Cerebellar nuclear complex (tissue), 1 donor: ENCODE measurements at places on chromosomes 13 and 19.

GRCh38 chr19:16861834-16862233 lies 27.0 kb upstream of the F2RL3 start:
- no peak for DNase-seq

GRCh38 chr19:31355665-31356289 lies 6.5 kb upstream of the TSHZ3 start:
- DNase-seq, result no peak

- DNase-seq, result no peak
Observed at GRCh38 chr19:10624585-10624984, 768 bp upstream of the SLC44A2 start.

- DNase-seq, result no peak
Observed at GRCh38 chr19:43581467-43581866, 5.9 kb downstream of the PINLYP start.

DNA sequence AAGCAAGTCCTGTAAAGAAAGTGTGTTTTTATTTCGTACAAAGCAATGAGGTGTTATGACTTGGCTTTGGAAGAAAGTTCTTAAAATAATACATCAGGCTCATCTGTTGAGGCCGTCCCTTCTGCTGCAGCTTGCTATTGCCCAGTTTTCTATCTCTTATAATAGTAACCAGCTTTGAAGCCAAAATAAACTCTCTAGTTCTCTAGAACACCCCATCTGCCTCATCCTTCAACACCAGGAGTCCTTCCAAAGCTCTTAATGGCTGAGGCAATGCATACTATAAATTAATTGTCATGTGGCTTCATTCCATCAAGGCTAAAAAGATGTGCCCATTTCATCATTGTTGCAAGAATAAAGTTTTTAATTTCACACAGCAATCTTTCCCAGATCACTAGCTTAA lies 49.4 kb upstream of the IPO5 start:
- DNase-seq, result no peak

DNA sequence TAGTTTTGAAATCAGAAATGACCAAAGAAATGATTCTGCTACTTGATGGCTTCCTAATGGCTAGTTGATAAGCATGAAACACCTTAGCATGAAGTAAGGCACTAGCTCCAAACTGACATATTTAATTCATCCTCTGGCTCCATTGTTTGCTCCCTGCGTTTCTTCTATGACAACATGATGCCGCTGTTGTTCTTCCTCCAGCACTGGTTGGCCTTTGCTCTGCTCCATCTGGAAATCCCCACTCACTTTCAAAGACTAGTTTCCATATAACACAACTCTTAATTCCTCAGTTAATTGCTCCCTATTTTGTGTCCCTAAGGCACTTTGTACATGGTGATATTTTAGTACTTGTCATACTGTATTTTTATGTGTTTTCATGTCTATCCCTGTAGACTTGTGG lies 151.6 kb downstream of the GPC6 start:
- no peak for DNase-seq

DNA sequence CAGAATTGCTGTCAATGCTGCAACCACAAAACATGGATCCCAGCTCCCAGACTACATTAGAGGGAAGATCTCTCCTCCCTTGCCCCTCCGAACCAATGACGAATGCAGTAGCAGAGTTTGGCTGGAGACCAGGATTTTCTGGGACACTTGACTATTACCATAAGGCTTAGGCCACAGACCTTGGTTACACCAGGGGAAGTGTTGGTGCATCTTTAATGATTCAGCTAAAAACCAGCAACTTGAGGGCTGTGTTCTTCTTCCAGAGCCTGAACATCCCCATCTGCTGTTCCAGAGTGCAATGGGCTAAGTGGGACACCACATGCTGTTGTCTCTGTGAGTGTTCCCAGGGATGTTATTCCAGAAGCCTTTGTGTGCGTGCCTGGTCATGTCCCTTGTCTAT lies 528.2 kb downstream of the LMO7 start:
- DNase-seq, result no peak

DNA sequence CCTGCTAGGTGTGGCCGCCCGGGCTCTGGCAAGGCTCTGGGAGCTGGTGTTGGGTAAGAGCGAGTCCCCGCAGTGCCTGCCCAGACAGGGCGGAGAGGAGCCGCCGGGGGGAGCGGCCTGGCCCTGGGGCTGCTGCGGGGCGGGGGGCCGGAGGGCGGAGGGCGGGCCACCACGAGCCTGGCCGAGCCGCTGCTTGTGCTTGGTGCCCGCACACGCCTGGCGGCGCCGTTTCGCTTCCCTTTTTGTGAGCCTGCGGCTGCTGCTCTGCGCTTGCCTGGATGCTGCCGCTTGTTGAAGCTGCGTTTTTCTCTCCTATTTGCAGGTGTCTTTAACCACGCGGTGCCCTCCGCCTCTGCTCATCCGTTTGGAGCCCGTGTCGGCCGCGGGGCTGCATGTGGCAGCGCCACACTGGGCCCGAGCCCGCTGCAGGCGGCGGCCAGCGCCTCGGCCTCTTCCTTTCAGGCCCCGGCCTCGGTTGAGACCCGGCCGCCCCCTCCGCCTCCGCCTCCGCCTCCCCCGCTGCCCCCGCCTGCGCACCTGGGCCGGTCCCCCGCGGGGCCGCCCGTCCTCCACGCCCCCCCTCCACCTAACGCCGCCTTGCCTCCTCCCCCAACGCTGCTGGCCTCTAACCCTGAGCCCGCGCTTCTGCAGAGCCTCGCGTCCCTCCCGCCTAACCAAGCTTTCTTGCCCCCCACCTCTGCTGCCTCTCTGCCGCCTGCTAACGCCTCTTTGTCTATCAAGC lies 8.5 kb downstream of the PLEKHJ1 start:
- no peak for DNase-seq

GRCh38 chr13:68850160-68850559 lies 1257.5 kb upstream of the ATXN8OS start:
- DNase-seq, result no peak

- no peak for DNase-seq
Observed at GRCh38 chr13:111027458-111028439, 87.4 kb upstream of the ARHGEF7 start.

DNA sequence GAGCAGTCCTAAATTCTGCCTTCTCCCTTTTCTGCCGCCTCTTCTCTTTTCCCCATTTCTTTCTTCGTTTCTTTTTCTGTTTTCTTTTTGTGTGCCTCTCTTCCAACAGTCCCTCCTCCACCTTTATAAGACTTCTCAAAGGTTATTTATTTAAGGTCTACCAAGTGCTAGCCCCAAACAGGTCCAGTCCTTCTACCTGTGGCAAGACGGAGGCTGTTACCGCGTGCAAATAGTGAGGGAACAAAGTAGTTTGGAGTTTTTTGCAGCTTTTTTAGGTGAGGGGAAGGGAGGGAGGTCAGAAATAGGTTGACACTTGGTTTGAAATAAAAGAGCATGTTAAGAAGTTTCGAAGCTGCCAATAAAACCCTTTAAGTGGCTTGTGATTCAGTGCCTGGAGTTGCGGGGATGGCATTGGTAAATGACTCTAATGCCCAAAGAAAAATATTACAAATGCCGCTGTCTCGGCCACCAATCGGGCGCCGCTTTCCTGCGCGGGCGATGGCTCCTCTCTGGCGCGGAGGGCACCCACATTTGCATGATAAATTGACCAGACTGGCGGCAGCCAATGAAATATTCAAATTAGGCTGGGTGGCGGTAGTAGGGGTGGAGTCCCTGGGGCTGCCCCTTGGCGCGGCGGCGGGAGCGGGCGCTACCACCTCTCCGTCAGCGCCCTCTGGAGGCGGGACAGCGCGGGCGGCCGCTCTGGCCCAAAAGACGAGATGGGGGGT lies 7.5 kb upstream of the TSHZ3 start:
- DNase-seq, result no peak

DNA sequence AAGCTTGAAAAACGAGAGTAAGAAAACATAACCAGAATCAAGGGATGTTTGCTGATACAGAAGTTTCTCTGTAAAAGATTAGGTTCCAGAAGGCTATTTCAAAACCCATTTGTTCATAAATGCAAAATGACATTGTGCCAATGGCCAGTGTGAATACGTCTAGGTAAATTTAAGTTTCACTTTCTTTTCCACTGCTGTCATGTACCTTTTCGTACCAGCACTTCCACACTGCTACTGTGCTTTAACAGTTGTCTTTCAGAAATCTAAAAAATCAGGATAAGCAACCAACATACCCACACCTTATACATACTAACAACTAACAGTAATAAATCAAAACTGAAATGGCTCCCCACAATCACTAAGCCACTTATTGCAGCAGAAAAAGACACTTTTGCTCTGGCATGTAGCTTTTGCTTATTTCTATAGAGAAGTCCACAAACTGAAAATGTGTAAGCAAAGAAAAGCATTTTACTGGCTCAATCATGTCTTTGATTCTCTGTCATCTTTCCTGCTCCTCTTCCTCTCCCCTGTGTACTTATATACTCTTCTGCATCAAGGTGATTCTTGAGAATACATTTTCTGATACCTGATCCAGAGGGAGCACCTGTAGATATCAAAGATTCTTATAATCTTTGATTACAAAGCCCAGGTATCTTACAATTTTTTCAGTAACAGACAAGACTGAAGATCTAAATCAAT lies 34.3 kb downstream of the ELF1 start:
- DNase-seq, result no peak
